Skin of body (tissue), 3 donors: ENCODE measurements at places on chromosomes 5 and 9. TPM values are rescaled to one million over a fixed set of nuclear protein-coding genes. Genes with fewer than 3 reads are reported as not detected.

The C1QTNF2 gene
- 12.3 TPM for total RNA-seq

The PCDHGA12 gene
- total RNA-seq = 3.9 TPM

The ARL14EPL gene
- total RNA-seq = not detected

The LRRTM2 gene
- total RNA-seq = 0.59 TPM

The DAB2 gene
- 103 TPM for total RNA-seq

The PCA3 gene
- total RNA-seq = 0.20 TPM

The SLC6A3 gene
- total RNA-seq = not detected

The CREBRF gene
- total RNA-seq = 25.9 TPM

The IFNA2 gene
- total RNA-seq = not detected
